Hair follicular keratinocyte (primary cell): ENCODE measurements at places on chromosomes 16 and 17. TPM values are rescaled to one million over a fixed set of nuclear protein-coding genes. Genes with fewer than 3 reads are reported as not detected.

The PLK1 gene
- total RNA-seq = 22.1 and 94.8 TPM in 2 replicates

The SLC16A6 gene
- total RNA-seq = 0.04 TPM in 1 of 2 replicates, not detected in the other

The GNAO1 gene
- under 0.01 TPM in 1 of 2 replicates, not detected in the other for total RNA-seq

The EVI2A gene
- 0.23 and 0.39 TPM in 2 replicates for total RNA-seq

The VASN gene
- 7.8 and 12.6 TPM in 2 replicates for total RNA-seq

The SHBG gene
- total RNA-seq = not detected in 2 replicates

The TP53TG3 gene
- total RNA-seq = not detected in 2 replicates

The TEX19 gene
- 0.08 TPM in 1 of 2 replicates, not detected in the other for total RNA-seq

The CMTM1 gene
- total RNA-seq = 0.39 and 0.49 TPM in 2 replicates

The PRR35 gene
- not detected in 2 replicates for total RNA-seq

The SOX15 gene
- total RNA-seq = 141 and 207 TPM in 2 replicates

The CTRB1 gene
- not detected in 2 replicates for total RNA-seq

The TP53TG3C gene
- not detected in 2 replicates for total RNA-seq

The PDILT gene
- not detected in 2 replicates for total RNA-seq

The HBZ gene
- not detected in 2 replicates for total RNA-seq

The HOXB6 gene
- total RNA-seq = 0.08 TPM in 1 of 2 replicates, not detected in the other

The RNU2-1 gene
- total RNA-seq = not detected in 2 replicates

The OR1A1 gene
- total RNA-seq = not detected in 2 replicates

The ACSM2A gene
- total RNA-seq = not detected in 2 replicates

The CFAP119 gene
- total RNA-seq = 1.3 and 7.1 TPM in 2 replicates

The TP53TG3F gene
- not detected in 2 replicates for total RNA-seq

The DCTN5 gene
- 39.8 and 54.5 TPM in 2 replicates for total RNA-seq

The CLEC10A gene
- total RNA-seq = not detected in 2 replicates

The ZPBP2 gene
- total RNA-seq = not detected in 2 replicates

The DBNDD1 gene
- total RNA-seq = 4.7 and 5.7 TPM in 2 replicates

The DPEP2 gene
- total RNA-seq = not detected in 2 replicates

The FAM234A gene
- total RNA-seq = 53.9 and 60.4 TPM in 2 replicates

The PPL gene
- total RNA-seq = 27.0 and 51.1 TPM in 2 replicates

The COPS3 gene
- 65.8 and 118 TPM in 2 replicates for total RNA-seq

The IGF2BP1 gene
- total RNA-seq = not detected in 2 replicates

The PRSS8 gene
- total RNA-seq = 59.2 and 120 TPM in 2 replicates

The ABCA9 gene
- 0.15 and 0.23 TPM in 2 replicates for total RNA-seq

The KCNH4 gene
- not detected in 2 replicates for total RNA-seq

The GP1BA gene
- total RNA-seq = not detected in 2 replicates

The DHRS13 gene
- total RNA-seq = 7.7 and 12.0 TPM in 2 replicates

The LRRC46 gene
- total RNA-seq = not detected in 2 replicates

The HOXB8 gene
- total RNA-seq = not detected in 2 replicates

The ASPA gene
- total RNA-seq = not detected in 2 replicates

The PRKCB gene
- not detected in 2 replicates for total RNA-seq

The C1QTNF8 gene
- not detected in 2 replicates for total RNA-seq

The KRT39 gene
- total RNA-seq = not detected in 2 replicates

The CA4 gene
- not detected in 2 replicates for total RNA-seq

The PRSS21 gene
- 0.80 and 3.8 TPM in 2 replicates for total RNA-seq
